Left cardiac atrium (tissue), 4 donors: ENCODE measurements at places on chromosomes 3 and 15.

DNA sequence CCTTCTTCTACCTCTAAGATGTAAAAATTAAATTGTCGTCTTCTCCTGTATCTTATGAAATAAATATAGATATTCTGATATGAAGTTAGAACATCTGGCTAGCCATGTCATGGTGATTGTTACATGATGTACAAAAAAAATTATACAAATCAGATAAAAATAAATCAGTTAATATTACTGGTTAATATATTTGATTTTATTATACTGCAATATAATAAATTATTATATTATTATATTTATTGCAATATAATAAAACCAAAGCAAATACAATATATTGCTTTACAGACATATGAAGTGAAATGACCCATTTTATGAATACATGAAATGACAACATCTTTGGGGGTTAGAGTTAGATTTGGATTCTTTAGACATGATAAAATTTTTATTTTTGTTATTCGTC is 72.3 kb upstream of the NAALADL2 start:
- DNase-seq = no peak

DNA sequence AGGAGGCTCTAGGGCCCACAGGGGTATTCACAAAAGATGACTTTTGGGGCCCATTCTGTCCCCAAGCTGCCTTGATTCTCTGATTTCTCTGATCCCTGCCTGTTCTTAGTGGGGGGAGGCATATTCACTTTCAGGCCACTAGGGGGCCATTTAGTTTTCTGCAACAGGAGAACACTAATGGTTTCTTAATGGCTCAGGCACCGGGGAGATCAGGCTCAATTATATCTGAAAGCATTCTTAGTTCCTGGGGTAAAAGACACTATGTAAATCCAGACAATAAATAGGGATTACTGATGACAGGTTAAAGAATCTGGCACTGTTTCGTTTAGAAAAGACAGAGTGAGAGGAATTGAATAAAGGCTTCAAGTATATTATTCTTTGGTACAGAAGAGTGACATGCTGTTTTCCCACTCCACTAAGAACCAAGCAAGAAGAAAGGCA is 2.5 kb upstream of the INAFM2 start:
- no peak for DNase-seq

GRCh38 chr3:6223572-6223971 is 637.3 kb upstream of the GRM7 start:
- no peak for DNase-seq

- no peak for DNase-seq
Observed at GRCh38 chr3:72259755-72260587, 475.0 kb upstream of the PROK2 start.

DNA sequence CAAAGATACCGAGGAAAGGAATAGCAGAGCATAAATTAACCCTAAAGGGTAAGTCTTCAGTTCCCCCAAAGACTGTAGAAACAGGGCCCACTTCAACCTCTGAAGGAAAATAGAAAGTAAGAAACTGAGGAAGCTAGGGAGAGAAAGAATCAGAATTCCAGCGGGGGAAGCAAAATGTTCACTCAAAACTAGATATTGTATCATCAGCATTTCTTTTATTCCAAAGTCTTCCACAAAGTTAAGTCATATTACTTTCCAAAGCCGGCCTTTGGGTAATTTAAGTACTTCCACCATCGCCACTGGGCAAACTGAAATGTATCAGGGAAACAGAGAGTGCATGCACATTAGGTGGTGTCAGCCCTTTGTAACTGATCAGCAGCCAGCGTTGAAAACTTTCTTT is 88.3 kb downstream of the RSL24D1 start:
- DNase-seq = no peak
